ENCODE measurements at places on chromosomes 3 and 15.

DNA sequence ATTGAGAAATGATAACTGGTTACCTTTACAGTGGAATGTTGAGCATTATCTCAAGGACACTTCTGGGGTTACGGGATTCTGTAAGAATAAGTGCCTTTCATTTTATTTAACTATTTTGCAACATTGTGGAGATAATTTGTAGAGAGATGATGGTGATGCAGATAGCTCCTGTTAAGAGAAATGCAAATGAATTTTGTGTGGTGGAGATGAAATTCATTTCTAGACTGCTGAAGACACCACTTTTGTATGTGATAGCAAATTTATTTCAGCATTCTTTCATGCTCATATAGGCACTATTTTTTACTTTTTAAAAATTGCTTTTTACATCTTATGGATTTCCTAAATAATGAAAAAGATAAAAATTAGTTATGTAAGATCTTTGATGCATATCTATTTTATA is 463.3 kb upstream of the CBLB start:
- no peak for DNase-seq

- DNase-seq: peak; percentile 86
Observed at GRCh38 chr3:161409858-161410257, 38.5 kb upstream of the SPTSSB start.

DNA sequence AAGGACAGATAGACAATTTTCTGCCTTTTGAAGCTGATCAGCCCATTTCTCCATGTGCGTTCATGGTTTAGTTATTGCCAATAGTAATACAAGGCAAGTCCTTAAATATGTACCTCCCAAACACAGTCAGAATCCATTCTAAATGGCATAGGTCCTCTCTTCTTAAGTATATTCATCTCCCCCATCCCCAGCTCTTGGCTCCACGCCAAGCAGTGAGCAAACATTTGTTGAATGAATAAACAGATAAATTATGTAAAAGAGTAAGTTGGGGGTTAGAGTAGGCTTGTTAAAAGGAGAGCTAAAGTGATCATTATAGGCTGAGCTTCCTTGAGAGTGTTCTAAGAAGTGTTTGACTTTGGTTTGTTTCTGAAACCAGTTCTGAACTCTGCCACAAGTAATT is 241.3 kb downstream of the ITPR1 start:
- peak; percentile 77 for DNase-seq

DNA sequence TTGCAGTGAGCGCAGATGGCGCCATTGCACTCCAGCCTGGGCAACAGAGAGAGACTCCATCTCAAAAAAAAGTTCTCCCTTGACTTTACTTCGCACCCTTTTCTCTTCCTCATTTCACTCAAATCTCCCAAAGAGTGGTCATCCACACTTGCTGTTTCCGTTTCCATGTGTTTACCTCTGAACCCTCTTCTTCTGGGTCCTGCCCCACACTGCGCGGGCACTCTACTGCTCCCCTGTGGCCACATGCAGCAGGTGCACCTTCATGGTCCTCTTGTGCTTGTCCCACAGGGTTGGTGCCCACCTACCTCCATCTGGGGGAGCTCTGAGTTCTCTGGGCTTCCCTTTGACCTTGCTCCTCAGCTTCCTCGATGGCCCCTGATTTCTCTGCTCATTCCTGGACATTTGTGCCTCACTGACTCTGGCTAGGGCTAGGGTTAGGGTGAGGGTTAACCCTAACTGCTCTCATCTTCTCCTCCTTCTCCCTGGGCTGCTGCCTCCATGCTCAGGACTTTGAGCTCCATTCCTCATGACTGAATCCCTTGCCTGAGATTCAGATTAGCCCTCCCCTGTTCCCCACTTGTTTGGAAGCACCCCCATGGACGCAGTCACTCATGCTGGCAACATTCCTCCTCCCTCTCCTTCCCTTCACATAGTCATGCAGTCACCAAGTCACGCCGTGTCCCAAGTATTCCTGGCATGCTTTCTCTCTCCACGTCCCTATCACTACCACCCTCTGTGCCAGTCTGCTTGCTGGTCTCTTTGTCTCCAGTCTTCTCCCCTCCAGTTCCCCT is 26.6 kb upstream of the KY start:
- DNase-seq: peak; percentile 14

GRCh38 chr15:57228395-57228794 is 147.9 kb upstream of the CGNL1 start:
- DNase-seq: no peak

DNA sequence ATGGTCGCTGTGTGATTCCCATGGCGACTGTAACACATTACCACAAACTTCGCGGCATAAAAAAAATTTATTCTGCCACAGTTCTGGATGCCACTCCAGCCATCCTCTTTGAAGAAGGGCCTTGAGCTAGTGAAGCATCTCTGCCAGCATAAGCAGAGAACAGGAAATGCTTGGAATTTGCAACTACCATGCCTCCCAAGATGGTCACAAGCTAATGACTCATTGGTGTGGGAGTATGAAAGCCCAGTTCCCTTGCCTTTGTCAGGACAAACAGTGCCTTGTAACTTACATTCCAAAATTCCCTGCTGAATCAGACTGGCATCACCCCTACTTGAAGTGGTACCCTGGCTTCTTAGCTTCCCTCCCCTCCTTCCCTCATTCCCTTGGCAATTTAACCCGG is 129.7 kb downstream of the PROS1 start:
- peak; percentile 88 for DNase-seq

DNA sequence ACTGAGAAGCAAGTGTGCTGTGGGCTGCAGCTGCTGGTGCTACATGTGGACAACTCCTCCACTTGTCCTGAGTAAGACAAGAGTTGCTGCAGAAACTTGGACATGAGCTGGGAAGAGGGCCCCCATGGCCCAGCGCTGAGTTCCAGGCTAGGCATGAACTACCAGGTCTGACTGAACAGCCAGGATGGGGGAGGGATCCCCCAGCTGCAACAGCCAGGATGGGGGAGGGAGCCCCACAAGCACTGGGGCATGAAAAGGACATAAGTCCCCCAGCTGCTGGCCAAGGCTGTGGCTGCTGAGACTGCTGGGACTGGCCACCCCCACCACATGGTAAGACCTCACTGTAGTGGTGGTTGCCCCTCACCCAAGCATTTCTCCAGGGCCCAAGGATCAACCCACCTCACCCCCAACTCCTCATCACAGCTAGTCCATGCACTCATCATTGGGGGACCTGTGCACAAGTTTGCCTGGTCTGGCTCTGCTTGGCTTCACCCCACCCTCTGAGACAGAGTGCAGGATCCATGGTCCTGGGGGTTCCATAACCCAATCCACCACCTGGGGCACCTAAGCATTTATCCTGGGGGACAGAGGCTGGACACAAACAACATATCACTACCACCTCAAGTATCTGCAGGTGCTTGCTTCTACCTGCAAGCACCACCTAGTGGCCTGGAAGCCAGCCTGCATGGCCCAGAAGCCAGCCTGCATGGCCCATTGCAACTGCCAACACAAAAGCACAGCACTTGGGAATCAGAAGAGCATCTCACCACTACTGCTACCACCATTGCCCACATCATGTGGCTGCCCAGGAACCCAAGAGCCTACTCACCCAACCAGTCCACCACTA is 84.5 kb upstream of the STT3B start:
- DNase-seq: peak; percentile 59

- no peak for DNase-seq
Observed at GRCh38 chr3:80247766-80248165, 480.0 kb upstream of the ROBO1 start.

GRCh38 chr3:4979428-4980228 is at the start of gene BHLHE40:
BHLHE40 (plus strand) TSS chr3:4979437; CDS start chr3:4979719, 282 bp downstream.
- DNase-seq: no peak

GRCh38 chr3:171257251-171258203 is 202.7 kb downstream of the TNIK start:
- peak; percentile 25 for DNase-seq

DNA sequence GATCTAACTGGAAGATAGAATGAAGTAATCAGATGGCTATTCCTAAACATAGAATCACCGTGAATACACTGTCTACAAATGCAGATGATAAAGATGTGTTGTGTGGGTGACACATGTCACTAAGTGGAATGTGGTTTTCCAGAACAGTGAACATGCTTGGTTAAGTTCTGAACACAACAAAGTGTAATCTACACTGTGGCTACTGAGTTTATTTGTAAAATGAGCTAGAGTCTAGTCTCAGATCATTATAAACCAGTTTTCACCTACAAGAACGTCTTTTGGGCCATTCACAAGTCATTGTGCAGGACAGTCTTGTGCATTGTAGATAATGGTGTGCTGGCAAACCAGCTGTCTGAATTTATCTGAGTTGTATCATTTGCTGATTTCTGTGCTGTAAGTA is 35.3 kb downstream of the OXNAD1 start:
- DNase-seq: no peak

- DNase-seq: no peak
Observed at GRCh38 chr15:70501121-70501727, 262.1 kb downstream of the UACA start.

- DNase-seq: no peak
Observed at GRCh38 chr15:57735891-57736290, 29.4 kb downstream of the POLR2M start.

GRCh38 chr3:25564075-25564474 is 100.6 kb downstream of the TOP2B start:
- no peak for DNase-seq

DNA sequence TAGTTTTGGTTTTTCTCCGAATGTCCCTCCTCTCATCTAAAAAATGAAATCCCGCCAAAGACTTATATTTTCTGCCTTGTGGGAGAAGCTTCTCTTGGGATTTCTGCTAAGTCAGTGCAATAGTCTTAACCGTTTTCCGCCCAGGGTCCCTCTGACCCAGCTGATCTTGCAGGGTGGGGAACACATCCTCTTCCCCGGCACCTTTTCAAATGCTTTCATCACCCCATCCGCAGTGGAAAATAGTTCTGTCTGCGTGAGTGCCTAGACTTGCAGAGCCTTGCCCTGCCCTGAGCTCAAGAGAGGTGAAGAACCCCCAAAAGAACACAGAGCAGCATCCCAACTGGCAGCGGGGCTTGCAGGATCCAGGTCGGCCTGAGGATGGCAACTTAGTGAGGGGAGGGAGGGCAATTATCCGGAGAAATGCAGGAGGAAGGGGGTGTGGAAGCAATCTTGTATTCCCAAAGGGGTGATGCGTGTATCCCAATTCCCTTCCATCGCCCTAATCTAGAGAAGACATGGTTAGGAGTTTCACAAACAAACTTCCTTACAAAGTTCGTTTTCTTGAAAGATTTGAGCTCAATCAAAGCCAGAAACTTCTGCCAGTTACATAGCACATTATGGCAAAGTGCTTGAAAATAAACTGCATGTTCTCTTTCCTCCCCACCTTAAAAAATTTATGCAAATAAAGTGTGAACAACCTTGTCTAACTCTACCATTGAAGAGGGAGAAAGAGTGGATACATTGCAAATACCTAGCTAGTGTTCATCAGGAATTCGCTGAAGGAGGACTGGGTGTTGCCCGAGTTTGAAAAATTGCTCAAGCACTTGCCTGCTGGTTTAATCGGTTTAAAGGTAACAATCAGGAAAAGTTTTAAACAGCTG is 79.9 kb downstream of the NR2F2 start:
- no peak for DNase-seq

DNA sequence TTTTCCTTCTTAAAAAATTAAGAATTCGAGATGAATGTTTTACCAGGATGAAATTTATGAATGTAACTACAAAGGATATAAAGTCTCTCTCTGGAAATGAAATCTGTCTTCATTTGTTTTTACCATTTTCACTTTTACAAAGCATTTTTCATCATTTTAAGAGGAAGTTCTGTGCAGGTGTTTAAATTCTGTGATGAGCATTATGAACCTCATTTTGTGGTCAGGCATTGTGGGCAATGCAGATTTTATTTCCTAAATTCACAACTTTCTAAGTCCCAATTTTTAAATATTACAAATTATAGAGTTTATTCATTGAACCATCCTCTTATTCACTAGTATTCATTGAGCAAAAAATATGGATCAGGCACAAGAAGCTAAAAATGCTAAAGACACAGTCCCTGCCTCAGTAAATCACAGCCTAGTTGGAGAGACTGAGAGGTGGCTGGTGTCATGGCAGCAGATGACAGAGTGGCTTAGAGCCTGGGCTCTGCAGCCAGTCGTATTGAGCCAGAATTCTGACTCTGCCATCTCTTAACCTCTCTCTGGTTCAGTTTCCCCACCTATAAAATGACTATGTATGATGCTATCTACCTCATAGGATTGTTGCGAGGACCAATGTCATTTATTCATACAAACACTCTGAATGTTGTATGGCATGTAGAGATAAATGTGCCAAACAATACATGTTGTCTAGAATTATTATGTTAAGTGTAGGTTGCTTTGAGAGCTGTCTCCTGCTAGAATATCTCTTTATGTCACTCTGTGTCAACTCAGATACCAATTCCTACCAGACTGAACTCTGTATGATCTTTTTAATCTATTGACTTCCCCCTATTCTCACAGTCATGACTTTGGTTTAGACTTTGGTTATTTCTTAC is 7.5 kb upstream of the TGFBR2 start:
- no peak for DNase-seq

DNA sequence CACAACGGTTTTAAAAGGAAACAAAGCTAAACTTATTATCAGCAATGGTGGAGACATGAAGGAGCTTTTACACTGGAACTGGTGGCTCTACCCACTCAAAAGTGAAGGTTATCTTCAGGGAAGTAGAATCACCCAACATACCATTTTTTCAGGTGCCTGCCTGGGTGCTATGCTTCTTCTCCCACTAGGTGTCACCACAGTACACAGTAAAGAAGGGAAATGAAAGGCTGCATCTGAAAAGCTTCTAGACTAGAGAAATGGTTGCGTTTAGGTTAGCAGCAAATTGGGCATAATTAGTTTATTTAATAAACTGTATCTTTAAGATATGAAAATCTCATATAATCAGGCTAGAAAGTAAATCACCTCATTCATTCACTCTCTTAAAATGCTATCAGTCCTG is 47.0 kb upstream of the SELENOK start:
- peak; percentile 69 for DNase-seq

DNA sequence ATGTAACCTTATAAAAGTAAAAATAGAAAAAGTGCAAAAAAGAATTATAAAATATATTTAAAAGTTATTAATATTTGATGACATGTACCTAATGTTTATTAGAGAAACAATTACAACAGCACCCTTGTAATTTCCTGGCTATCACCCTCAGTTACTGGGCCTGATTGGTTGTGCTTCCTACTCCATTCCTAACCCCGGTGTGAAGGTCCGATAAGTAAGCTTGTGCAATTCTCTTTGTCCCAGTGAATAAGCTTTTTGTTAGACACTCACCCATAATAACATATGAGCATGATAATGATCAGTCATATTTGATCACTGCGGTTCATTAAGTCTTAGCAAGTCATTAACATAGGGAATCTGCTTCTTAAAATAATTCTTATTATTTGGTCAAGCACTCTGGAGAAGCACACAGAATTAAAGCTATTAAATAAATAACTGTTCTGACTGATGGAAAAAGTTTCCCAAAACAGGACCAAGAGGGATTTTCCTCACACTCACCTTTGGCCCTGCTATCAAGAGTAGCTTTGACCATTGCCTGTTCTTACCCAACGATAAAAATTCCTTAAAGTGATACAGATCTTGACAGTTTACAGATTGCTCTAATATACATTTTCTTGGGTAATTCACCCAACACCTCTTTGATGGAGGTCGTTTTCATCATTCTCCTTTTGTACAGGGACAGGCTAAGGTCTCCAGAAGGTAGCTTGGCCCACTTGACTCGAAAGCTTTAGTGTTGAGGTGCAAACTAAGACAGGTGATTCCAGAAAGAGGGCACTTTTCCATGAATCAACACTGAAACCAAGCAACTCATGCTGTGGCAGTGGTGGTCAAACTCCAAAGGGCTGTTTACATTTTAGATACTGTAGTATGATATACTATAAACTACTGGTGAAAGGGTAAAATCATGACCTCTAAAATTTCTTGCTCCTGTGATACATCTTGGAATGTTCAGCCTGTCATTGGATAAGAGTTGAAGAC is 543.0 kb upstream of the KCNMB2 start:
- DNase-seq: no peak

- DNase-seq: no peak
Observed at GRCh38 chr15:36519067-36519466, 60.4 kb upstream of the CDIN1 start.

All from PC-3 (cell line).